ENCODE measurements at places on chromosomes 6 and 20.

DNA sequence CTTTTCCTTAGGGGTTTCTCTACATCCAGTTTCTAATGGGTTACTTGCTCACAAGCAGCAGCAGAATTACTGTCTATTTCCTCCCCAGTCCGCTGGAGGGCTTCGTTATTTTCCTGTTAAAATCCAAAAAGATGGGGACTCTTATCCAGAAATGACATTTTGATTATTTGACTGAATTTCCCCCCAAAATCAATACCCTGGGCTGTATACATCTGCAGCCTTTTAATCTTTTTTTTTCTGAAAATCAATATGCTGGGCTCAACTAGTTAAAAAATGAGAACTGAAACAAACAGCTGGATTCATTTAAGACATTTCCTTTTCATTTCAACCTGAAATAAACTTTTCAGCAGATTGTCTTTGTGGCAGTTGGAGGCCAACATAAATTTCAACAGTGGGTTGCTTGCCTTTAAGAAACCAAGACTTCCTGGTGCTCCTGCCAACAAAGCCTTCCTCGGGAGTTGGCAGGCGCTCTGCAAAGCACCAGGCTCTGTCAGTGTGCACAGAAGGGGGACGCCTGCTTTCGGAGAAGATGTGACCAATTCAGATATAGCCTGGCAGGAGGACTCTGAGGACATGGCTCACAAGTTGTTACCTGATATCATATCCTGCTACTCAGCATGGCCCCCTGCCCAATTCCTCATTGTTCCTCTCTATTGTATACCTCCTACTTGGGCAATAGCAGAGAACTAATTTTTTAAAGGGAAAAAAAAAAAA lies 204.7 kb upstream of the ARG1 start:
- no peak for DNase-seq

DNA sequence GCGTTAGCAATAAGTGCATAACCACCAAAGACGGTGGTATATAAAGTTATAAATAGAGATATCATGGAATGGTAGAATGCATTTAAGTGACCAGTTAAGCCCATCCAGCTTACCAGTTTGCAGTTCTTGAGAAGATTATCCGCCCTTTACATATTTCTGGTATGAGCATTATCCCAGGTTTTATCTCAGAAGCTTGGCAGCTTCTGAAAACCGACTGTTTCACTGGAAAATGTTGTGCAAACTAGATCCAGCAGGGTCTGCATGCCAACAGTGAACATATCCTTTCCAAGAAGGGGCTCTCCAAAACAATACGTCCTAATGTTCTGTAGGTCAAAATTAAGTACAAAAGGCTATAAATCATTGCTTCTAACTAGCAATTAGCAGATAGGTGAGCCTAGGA lies 29.5 kb upstream of the SHLD1 start:
- DNase-seq, result no peak

GRCh38 chr6:166296035-166296883 lies 11.9 kb downstream of the PRR18 start:
- no peak for DNase-seq

DNA sequence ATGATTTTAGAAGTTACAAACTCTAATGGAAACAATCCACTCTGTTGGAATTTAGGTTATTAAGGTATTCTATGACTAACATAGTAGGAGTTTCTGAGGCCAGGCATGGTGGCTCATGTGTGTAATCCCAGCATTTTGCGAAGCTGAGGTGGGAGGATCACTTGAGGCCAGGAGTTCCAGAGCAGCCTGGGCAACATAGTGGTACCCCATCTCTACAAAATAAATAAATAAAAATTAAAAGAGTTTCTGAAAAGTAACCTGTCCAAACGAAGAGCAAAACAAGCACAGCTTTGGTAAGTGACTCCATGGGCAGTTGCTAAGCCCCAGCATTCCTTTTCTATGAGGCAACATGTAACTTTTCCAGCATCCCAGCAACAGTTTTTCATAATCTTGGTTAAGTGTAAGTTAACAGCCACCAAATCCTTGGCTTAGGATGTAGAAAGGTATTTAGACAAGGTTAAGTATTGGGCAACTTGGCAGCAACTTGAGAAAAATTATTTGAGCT lies 86.3 kb downstream of the SOX4 start:
- no peak for DNase-seq

DNA sequence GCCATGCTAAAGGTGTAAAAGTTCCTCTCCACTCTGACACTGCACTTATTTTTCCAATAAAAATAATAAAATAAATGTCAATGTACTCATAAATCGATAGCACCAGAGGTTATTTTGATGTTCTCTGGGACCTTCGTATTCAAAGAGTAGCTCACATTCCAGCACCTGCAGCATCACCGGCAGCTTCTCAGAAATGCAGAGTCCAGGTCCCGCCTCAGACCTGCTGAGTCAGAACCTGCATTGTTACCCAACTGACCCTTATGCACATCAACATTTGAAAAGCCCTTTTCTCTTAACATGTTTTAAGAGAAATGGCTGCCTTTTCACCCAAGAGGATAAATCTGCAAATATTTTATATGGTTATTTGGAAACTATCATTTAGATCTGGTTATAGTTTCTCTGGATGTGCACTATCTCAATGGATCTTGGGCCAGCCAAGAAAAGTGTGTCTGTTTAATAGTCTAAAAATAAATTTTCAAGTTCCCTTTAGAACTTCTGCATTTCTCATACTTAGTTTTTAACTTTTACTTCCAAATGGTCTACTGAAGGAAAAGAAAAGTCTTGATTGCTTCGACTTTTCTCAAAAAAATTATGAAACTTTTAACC lies 216.2 kb upstream of the PRDM1 start:
- no peak for DNase-seq

DNA sequence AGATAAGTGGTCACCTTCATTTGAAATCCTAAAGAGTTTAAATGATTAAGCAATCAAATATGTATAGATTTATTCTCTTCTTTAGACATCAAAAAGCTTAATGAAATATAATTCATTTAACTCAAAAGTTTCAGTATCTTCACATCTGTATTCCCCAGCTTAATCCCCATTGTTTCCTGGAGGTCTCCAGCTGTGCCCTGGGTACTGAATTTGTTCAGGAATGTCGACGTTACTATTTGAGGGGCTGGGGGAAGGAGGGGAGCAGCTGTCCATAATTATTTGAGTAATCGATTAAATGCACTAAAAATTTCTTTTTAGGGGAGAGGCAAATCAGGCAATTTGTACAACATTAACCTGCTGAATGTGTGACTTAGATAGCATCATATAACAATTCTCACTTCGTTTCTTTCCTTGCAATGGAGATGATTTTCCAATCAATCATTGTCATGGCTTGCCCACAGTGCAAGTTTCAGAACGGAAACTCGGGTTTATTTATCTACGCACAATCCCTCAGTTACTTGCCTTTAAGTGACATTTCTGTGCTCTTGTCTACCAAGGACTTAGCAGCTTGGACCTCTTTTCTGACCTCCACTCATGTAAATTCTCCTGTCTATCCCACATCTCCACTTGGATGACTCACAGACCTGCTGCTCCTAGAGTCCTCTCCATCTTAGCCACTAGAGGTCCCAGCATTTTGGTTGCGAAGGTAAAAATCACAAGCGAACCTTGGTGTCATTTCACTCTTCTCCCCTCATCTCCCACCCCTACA lies 3.9 kb downstream of the DOK5 start:
- DNase-seq, result no peak

- no peak for DNase-seq
Observed at GRCh38 chr6:43698584-43699349, 11.2 kb upstream of the MRPS18A start.

DNA sequence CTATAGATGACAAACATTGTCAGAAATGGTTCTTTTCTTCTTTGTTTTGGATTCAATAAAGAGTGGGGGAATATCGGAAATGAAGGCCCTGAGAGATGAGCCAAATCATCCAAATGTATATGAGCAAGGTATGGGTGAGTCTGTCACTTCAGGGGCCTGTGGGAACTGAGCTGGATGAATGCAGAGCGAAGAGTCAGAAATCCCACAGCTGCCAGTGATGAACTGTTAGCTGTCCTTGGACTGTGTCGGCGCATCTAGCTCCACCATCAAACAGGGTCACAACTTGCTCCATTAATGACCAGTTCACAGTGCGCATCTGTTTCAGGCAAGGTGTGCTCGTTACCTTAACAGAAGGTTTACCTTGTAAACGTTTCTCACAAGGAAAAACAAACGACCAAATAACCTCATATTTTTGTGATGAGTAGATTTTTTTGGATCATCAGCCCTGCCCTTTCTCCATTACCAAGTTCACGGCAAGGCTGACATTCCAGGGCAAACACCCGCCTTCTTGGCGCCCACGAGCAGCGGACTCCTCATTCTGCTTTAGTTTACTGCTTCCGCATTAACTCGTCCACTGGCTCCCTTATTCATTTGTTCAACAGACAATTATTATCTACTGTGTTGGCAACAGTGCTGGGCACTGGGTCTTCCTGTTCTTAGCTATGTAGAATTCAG lies 15.0 kb upstream of the CCN6 start:
- no peak for DNase-seq

DNA sequence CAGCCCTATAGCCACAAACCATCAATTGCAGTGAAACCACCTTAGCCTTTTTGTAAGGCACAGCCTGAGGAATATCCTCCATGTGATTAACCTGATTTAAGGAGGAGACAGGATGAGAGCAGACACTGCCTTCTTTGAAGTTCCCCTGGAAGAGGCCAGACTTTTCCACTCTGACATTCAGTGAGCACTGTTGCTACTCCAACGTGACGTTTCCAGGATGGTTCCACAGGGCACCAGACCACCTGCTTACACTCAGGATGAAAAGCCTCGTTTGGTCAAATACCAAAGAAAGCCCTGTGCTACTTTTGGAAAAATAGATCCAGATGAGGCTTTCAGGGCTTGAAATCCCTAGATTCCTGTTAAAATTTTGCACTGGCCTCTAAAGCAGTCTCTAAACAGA lies 1102.1 kb upstream of the FLRT3 start:
- no peak for DNase-seq

GRCh38 chr6:155498370-155498769 lies 42.7 kb upstream of the NOX3 start:
- DNase-seq, result no peak

- no peak for DNase-seq
Observed at GRCh38 chr6:37170273-37171200, 585 bp downstream of the PIM1 start.

GRCh38 chr20:51531141-51531710 lies 11.3 kb downstream of the NFATC2 start:
- DNase-seq, result no peak

DNA sequence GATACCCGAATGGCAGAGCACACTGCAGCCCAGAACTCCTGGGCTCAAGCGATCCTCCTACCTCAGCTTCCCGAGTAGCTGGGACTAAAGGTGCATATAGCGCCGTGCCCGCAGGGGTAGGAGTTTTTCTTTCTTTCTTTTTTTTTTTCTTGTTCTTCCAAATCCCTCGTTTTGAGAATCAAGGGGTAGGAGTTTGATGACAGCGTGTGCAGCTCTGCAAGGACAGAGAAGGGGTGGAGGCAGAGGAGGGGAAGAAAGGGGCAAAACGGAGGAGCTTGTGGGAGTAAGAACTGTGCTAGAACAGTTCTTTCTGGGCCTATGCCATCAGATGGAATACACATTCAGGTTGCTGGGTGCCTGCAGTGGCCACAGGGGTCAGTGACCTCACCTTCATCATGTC lies 15.3 kb downstream of the RRP36 start:
- no peak for DNase-seq

DNA sequence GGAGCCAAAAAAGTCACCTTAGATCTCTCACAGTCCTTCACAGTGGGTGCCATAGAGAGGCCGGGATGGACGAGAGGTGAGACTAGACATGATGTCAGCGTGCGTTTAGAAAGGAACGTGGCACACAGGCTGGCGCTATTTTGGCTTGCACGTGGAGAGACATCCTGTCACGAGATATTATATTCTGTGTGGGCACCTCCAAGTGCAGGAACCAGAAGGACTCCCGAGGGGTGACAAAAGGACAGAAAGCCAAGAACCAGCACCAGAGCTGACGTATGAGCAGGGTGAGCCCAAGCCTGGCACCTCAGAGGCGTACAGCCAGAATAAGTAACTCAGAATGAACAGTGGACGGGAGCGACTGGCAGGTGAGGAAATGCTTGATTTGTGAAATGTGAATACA lies 49.9 kb upstream of the QKI start:
- DNase-seq, result no peak

GRCh38 chr6:112971651-112972050 lies 624.5 kb downstream of the RFPL4B start:
- DNase-seq, result no peak

DNA sequence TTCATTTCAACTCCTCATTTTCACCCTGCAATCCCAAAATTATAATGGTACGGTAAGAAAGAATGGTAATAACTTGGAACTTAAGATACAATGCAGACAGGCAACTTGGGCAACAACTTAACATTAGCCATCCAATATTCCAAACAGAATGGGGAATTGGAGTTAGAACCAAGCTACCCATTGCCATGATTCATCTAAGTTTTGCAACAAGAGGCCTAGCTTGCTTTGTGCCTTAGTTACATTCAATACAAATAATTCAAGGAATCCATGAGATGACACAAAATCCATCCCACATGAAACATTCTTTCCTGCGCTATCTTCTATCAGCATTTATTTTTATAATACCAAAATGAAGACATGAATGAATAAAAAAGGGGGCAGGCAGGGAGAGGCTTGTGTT lies 28.4 kb downstream of the DCDC2 start:
- no peak for DNase-seq

GRCh38 chr6:14326774-14327173 lies 209.2 kb downstream of the CD83 start:
- no peak for DNase-seq

GRCh38 chr20:63568986-63569949 lies 4.8 kb downstream of the HELZ2 start:
- no peak for DNase-seq

GRCh38 chr6:143468026-143468425 lies 17.4 kb downstream of the PEX3 start:
- no peak for DNase-seq

DNA sequence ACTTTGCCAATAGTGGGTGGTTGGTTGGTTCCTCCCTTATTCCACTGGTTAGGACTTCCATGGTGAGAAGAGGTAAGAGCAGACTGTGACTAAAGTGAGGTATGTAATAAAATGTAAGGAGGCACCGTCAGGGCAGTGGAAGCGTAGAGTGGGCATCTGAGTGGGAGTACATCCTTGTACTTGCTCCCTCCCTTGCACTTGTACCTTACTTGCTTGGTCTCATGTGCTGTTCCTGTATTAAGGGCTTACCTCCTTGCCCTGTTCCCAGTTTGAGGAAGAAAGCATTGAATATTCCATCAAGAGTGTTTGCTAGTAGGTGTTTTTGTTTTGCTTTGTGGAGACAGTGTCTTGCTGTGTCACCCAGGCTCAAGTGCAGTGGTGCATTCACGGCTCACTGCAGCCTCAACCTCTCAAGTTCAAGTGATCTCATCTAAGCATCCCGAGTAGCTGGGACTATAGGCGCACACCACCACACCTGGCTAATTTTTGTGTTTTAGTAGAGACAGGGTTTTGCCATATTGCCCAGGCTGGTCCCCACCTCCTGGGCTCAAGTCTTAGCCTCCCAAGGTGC lies 25.5 kb downstream of the AMD1 start:
- no peak for DNase-seq

- no peak for DNase-seq
Observed at GRCh38 chr20:31922181-31922580, 29.7 kb downstream of the PDRG1 start.

Data from KG1 (cell line).